ENCODE measurements at places on chromosomes 7 and 10.

- DNase-seq: no peak
These were observed 226.5 kb upstream of the STEAP1 start for GRCh38 chr7:89927762-89928161.

- DNase-seq: no peak
These were observed 4.4 kb downstream of the KEL start for GRCh38 chr7:142957723-142958122.

DNA sequence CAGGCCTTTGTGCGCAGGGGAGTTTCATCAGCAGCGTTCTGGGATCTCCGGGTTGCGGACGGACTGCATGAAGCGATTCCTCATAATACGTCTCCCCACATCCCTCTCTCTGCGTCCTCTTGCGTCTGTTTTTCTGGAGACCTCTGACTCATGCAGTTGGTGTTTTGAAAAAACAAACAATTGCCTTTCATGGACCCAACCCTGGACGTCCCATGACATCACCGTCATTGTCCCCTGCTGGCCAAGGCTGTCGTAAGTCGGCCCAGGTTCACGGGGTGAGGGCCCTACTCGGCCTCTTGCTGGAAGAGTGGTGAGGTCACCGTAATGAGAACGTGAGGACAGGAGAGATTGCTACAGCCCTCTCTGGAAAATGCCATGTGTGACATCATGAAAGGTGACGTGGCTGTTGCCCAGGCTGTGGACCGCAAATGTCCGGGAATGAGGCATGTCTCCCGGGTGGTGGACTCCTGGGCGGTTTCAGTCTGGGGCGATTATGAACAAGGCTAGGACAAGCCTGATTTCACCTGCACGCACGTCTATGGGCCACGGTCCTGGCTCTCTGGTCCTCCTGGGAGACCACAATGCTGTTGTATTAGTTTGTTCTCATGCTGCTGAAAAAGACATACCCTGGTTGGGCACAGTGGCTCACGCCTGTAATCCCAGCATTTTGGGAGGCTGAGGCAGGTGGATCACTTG, 9.8 kb upstream of the MAFK start:
- no peak for DNase-seq

DNA sequence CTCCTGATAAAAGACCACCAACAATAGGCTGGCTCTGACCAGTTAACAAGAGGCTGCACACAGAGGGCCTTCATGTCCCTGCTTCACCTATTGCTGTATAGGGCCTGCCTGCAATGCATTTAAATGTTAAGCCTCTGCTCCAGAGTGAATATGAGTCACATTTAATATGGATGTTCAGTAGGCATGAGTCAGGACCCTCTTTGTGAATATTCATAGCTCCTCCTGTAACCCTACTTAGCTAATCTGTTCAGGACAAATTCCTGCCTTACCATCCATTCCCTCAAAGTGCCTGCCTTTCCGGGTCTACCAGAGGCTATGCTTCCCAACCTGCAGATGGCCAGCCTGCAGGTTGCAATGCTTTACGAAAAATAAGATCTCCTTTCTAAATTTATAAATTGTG, 32.5 kb downstream of the ARHGAP22 start:
- no peak for DNase-seq

DNA sequence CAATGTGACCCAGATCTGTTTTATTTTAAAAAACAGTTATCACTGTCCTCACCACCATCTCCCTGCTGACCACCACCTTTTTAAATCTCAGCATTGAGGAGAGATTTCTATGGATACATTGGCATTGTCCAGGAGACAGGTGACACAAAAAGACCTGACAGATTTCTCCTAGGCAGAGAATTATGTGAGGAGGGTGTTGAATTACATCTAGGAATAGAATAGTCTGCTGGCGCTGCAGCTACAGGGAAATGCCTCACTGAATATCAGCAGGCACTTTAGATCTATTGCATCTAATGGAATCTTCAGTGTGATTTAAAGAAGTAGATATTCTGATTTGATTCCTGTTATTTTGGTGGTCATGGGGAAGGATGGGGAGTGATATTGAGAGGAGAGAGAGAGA, 593.5 kb downstream of the NRG3 start:
- no peak for DNase-seq

DNA sequence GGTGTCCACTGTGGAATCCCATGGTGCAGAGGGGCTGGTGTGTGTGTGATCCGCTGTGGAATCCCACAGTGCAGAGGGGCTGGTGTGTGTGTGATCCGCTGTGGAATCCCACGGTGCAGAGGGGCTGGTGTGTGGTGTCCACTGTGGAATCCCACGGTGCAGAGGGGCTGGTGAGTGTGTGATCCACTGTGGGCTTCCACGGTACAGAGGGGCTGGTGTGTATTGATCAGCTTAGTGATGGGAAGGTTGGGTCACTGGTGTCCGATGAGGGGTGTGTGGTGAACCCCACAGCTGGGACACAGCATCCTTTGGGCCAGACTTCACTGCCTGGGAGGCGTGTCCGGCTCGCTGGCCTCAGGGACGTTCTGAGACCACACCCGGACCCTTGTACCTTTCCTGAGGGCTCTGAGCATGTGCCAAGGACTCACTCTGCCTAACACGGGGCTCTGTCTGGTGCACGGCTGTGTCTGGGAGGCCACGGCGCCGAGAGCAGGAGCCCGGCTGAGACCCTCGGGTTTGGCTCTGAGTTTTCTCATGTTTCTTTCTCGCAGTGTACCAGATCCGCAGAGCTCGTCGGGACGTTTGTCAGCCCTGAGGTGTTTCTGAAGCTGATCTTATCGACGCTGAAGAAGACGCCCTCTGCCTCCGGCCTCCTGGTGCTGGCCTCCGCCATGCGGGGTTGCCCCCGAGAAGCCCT, 29.3 kb upstream of the PRKAR1B start:
- no peak for DNase-seq

DNA sequence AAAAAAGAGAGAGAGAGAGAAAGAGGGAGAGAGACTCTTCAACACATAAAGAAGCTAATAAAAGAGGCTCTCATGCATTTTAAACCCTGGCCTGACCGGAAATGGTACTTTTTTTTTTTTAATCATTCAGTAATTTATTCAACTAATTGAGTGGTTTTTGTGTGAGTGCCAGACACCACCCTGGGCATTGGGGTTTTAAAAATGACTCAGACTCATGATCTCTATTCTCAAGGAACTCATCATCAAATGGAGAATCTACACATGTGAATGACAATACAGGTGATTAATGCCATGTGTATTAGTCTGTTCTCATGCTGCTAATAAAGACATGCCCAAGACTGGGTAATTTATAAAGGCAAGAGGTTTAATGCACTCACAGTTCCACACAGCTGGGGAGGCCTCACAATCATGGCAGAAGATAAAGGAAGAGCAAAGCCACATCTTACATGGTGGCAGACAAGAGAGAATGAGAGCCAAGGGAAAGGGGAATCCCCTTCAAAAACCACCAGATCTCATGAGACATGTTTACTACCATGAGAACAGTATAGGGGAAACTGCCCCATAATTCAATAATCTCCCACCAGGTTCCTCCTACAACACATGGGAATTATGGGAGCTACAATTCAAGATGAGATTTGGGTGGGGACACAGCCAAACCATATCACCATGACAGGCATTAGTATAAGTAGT, 158.5 kb upstream of the AUTS2 start:
- no peak for DNase-seq

- DNase-seq: no peak
These were observed 190.2 kb downstream of the SORCS3 start for GRCh38 chr10:104831272-104831671.

DNA sequence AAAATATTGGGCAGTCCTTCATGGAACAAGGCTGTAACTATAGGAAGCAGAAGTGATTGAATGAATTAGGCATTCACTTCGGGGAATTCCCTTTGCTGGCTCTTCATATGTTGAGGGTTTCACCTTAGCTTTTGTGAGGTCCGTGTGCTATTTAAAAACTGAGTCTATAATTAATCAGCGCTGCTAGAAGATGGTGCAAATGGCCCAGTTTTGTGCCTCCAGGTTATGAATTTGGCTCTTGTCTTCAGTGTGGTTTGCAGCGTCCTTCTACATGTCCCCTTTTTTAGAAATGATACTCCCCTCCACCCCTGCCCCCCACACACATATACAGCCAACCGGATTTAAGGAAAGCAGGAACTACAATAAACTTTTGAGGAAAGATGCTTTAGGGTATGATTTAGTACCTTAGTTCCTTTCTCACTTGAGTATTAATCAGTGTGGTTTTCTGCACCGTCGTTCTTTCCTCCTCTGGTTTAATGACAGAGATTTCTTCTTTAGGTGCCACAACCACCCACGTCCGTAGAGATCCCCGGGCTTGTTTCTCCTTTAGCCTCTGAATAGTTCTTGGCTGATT, 110.6 kb upstream of the SAMD8 start:
- no peak for DNase-seq

DNA sequence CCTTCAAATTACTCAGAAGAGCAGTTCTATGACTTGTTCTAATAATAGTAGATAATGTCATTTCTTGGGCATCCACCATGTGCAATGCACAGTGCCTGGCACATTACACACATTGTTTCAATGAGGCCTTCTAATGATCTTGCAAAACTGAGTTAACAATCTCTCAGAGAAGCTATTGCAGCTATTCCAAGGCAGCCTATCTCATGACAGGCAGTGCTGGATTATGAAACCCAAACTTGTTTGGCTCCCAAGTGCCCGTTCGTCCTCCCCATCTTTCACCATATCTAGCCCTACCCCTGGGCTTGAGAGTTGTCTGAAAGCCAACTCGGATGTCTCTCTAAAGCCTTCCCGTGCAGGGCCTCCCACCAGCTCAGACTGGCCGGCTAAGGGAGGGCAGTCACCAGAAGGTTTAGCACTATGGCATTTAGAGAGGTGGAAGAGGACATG, 405.1 kb downstream of the PLXNA4 start:
- DNase-seq: no peak

GRCh38 chr10:88194961-88195367, 331.5 kb downstream of the PTEN start:
- DNase-seq: no peak

DNA sequence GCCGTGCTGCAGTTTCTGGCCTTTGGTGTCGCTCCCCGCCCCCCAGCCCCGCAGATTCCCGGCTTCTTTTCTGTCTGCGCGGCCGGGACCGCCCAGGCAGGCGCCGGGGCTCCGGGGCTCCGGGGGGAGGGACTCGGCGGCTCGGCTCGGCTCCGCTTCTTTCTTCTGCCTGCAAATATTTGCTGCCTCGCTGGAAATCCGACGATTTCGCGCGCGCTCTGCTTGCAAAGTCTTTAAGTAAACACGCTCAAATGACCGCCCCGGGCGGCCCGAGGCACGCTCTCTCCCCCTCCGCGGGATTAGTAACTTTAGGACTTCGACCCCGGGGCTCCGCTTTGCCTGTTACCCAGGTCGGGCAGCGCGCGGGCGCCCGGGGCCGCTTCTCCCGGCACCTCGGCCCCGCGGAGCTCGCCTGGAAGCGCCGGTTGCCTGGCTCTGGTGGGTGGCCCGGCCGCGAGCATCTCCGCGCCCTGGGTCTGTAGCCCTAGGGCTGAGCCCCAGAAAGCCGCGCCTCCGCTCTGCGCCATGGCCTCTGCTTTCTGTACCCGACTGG, 3.9 kb upstream of the GATA3 start:
- no peak for DNase-seq

DNA sequence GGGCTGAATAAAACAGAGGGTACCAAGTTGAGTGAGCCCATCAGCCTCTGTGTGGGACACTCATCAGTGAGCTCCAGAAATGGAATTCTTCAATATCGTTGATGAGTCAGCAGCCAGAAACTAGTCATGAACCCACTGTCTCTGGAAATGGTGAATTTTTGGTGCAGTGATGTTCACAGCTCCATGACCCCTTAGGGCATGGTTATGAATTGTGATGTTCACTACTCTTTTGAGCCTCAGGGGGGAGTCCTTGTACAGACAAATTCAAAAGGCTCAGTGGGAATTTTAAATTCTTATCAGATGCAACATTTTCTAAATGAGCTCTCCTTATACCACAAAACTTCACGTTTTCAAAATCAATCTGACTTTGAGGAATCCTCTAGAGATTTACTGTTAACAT, 335.7 kb downstream of the PHTF2 start:
- no peak for DNase-seq

DNA sequence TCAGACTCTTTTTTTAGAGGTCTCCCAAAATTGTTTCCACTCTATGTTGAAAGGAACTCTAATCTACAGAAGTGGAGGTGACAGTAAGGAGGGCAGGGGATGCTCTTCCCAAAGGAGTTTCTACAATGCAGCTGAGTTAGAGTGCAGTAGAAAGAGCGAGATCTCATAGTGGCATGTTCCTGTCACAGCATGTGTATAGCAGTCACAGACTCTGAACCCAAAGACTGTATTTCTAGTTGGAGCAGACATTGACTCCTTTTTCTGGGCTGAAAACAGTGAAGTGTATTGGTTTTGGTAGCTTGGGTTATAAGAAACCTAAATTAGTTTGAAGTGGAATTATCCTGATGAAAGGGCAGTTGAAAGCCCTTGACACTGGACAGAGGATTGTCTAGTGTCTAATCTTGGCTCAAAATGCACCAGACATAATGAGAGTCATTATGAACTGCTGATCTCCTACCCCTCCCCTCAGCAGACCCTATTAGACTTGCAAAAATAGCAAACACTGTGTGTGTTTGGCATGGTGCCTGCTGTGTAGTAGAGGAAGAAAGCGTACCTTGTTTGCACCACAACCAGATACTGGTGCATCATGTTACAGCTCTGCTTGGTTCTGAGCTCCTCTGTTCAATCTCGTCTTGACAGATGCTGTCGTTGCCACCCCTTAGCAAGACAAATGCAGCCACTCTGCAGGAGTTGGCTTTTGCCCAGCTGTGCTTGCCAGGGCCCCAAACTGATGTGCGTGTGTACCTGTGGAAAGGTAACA, 336.0 kb downstream of the AUTS2 start:
- no peak for DNase-seq

DNA sequence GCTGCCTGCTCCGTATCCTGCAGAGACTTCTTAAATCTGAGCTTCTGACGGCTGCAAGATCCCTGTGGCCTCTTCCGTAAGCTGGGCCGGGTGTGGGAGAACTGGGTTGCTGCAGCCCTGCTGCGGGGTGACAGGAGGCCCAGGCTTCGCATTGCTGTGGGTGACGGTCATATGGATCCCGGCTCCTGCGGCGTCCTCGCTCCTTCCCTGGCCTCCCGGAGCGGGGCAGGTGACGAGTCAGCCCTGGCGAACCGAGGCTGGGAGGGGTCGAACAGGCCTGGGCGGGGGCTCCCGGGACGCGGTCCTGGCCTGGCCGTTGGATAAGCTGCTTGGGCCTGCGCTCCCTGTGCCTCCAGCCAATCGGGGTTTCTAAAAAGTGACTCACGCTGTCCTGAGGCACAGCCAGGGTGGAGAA, 7.8 kb upstream of the UBE2D1 start:
- DNase-seq: no peak

DNA sequence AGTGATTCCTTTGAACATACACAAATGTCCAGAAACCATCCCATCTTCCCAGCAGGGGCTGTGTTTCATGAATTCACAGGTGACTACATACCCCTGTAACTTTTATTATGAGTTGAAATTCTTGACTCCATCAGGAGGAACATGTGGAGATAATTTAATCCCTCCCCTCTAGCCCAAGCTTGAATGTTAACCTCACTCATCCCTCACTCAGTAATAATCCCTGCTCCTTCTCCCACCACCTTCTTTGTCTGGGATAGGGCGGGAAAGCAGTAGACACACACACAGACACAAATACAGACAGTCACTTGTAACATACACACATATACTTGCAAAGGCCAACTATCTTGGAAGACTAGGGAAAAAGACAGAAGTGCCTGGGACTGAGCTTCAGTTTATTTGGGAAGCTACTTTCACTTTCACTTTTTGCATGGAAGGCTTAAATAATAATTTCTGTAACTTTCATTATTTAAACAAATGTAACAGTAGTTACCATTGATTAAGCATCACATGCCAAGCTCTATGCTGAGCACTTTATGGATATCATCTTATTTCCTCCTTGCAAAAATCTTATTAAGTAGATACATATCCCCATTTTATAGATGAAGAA, 7.3 kb downstream of the AASS start:
- no peak for DNase-seq

All from esophagus squamous epithelium (tissue), 5 donors.